Activated naive CD4-positive, alpha-beta T cell treated with anti-CD3 and anti-CD28 coated beads, Interleukin-2, amount 50 U/mL, for 72 hours (primary cell): ENCODE measurements at places on chromosomes 12 and 14. TPM values are rescaled to one million over a fixed set of nuclear protein-coding genes. Genes with fewer than 3 reads are reported as not detected.

GRCh38 chr14:89013098-89013504 is 188.7 kb downstream of the TTC8 start:
- no peak for DNase-seq

DNA sequence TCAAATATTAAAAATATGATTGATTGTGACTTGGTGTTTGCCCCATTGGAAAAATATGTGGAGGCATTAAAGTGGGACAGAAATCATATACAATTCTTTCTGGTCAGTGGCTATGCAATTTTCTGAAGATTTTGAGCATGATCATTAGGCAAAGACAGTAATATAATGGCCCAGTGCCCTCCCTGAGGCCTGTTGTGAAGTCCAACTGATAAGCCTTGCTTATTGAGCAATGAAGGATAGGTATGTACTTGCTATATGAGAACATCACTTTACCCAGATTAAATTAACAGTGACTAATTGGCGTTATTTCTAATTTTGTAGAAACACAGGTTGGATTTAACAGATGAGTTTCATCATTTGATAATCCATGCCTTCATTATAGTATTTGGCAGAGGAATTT is 57.1 kb downstream of the NKX2-1 start:
- DNase-seq = no peak

DNA sequence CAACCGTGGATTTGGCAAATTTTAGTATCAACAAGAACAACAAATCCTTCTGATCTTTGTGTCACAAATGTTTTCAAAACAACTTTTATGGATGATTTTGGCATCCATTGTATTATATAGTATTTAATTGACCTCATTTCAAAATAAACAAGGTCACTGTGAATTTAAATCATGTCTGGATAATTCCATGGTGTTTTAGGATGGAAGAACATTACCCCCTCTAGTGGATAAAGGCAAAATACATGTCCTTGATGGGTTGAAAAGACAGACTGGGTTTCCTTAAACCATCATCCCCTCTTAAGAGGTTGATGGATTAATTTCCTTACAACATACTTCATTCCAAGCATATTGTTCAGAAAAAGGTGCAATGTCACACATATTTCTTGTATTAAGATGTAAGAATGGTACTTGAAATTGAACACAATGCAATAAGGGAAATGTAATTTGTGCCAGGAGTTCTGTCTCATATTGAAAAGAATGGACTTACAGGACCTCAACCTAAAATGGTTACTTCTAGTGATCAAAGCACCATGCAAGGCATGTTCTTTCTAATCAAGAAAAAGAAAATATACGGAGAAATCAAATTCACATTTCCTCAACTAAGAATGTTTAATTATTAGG is 352.0 kb downstream of the BCAT1 start:
- DNase-seq = no peak

- no peak for DNase-seq
These were observed 143.8 kb downstream of the BCL11B start for GRCh38 chr14:99128185-99128584.

The LHX5 gene
- total RNA-seq = not detected

The MEG3 gene
- total RNA-seq = not detected

The TSHR gene
- not detected for total RNA-seq
